ENCODE measurements at places on chromosomes 2 and 18. TPM values are rescaled to one million over a fixed set of nuclear protein-coding genes. Genes with fewer than 3 reads are reported as not detected.
A peak's percentile ranks its signal among the peaks of the same experiment; 100 is the strongest.

GRCh38 chr2:141113301-141113700 lies 1017.5 kb downstream of the LRP1B start:
- DNase-seq, result no peak

- no peak for DNase-seq
These were observed 50.6 kb downstream of the THNSL2 start for GRCh38 chr2:88220718-88221117.

HRH4 gene
- total RNA-seq, result 0.26 TPM

MYO5B gene
- total RNA-seq, result 0.18 TPM

LOXHD1 gene
- 0.07 TPM for total RNA-seq

- no peak for DNase-seq
These were observed 518.7 kb downstream of the TXNL1 start for GRCh38 chr18:56119681-56120080.

DNA sequence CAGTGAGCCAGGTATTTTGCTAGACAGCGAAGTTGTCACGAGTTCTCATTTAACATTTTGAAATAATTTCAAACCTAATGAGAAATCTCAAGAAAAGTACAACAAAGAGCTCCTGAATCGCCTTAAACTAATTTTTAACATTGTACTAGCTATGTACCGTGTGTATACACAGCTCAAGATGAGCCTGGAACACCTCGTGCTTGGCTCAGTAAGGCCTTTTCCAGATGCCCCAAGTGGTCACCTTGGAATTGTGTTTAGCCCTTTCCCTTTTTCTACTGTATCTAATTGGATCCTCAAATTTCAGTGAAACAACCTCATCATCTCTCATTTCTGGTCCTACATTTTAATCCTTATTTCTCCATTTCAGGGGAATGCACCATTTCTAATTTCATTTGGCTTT lies 7.2 kb downstream of the PTPN4 start:
- no peak for DNase-seq

GRCh38 chr2:200405599-200406298 lies 99.3 kb downstream of the SPATS2L start:
- no peak for DNase-seq

LYPD6 gene
- not detected for total RNA-seq

GRCh38 chr2:107466984-107467773 lies 359.5 kb upstream of the RGPD4 start:
- no peak for DNase-seq

DNA sequence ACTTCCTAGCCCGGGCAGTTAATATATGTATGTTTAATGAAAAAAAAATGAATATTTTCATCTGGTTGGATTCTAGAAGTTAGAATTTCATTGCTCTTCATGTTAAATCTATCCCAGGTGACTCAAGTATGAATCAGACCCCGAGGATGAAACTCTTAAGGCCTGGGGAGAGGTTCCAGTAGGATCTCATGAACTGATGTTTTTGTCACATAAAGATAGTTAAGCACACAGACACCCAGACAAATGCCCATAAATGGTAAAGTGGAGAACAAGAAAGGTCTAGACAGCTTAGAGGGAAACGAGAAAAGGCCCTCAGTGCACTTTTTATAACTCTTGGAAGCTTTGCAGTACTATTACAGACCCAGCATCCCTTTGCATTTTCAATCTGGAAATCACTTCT lies 114.1 kb downstream of the RIF1 start:
- DNase-seq, result no peak

- DNase-seq, result no peak
These were observed 56.4 kb downstream of the STK25 start for GRCh38 chr2:241451840-241452506.

DNA sequence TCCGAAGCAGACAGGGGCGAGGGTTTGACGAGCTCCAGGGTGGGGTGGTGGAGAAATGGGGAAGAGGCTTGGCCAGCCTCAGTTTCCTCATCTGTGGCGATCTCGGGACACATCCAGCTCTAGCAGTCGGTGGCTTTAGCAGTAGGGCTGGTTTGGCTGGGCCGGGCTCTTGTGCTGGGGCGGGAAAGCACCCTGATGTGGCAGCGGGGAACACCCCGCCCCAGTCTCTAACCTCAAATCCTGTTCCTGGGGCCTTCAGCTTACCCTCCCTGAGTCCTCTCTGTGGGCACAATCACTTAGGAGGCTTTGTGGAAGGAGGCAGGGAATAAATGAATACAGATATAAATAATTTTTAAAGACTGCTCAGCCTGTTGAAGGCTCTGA lies 26.5 kb upstream of the MCFD2 start:
- DNase-seq, result peak; percentile 85

DNA sequence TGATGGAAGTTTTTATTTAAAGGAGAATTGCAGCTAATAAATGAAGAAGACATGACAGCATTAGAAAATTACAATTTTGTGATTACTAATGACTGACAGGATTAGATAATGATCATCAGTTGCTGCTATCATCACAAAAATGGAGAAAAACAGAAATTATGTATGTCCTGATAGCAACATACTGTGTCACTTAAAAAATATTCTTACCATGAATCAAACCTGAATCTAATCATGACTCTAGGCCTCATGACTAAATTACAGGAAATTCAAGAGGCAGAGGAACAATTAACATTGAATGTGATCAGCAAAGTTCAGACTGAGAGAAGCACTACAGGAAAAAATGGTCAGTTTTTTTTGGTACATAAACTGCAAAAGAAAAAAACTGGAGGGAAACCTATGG lies 147.8 kb downstream of the PMAIP1 start:
- no peak for DNase-seq

- no peak for DNase-seq
These were observed 59.4 kb upstream of the HPCAL1 start for GRCh38 chr2:10242998-10243925.

DNA sequence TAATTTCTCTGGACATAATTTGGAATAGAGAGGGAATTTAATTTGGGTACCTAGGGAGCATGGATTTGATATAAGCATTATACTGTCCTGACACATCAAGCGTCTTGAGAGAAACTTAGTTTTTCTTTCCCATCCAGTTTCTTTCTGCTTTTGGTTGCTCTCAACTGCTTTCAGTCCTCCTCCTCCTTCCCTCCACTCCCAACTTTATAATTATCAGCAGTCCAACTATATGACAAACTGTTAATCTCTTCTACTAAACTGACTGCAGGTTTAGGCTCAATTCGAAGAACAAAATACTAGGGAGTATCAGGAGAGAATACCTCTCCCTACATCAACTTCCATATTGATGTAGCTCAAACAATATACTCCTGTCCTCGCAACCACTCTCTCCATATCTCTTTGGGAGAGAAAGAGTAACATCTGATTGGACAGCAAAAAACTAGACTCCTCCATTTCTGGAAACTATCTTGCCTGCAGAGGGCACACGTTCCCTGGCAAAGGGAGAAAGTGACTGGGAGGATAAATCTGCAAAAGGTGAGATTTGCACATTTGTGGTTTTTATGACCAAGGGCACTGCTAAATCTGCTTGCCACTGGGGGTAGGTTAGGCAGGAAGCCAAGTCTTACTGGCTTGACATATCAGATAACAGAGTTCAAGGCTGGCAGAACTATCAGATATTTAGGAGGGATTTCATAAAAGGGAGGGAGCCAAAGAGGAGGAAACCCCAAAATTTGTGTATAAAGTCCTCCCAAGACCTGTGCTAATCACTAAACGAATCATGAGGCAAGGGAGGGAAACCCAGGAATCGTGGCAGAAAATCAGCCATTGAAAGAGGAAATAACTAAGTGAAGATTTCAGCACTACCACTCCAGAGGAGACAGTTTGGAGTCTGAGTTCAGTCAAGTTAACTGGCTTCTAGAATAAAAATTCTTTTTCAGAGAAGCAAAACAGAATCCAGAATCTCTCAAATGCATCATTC lies 40.0 kb downstream of the ICA1L start:
- DNase-seq, result peak; percentile 73

All from activated CD4-positive, alpha-beta T cell treated with anti-CD3 and anti-CD28 coated beads for 36 hours (primary cell).